ENCODE measurements at places on chromosomes 5 and 9.

DNA sequence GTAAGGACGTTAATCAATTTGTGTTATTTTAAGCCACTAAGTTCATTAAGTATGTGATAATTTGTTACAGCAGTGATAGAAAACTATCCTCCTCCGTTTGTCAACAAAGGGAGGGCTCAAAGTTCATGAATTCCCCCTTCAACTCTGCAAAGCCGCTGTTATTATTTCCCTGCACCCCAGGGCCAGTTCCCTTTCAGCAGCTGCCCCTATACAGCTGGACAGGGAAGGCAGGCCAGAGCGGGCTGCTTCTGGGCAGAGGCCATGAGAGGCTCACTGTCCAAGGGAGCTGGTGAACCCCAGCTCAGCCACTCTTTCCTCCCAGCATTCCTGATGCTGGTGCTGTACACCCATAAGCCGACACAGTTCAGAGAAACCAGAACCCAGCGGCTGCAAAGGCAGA is 102.4 kb upstream of the GPR151 start:
- H3K4me3 ChIP-seq: no peak overlapping the region
- no peaks in the 10 kb centered on the region for H3K4me1 ChIP-seq
- no peaks in the 10 kb centered on the region for H3K27me3 ChIP-seq
- no peak overlapping the region for H3K27ac ChIP-seq
- H3K36me3 ChIP-seq: no peaks in the 10 kb centered on the region
- no peak for DNase-seq

DNA sequence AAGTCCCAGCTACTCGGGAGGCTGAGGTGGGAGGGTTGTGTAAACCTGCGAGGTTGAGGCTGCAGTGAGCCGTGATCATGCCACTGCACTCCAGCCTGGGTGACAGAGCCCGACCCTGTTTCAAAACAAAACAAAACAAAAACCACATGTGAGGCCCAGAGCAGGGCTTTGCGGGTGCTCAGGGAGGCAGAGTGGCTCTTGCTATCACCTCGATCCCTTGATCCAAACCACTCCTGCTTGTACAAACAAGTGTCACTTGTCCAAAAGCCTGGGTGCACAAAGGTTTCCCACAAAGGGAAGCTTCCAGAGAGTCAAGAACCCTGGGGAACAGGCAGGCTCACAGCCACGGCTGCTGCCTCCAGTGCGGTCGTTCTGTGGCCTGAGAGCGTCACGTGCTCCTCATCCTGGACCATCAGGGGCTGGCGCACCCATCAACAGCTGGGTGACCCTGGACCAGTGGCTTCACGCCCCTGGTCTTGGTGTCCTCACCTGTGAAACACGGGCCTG is 162.7 kb downstream of the C9orf50 start:
- H3K4me3 ChIP-seq: peak overlapping the region; percentile 15
- no peaks in the 10 kb centered on the region for H3K27me3 ChIP-seq
- H3K4me1 ChIP-seq: peaks cover 37% of the 10 kb centered on the region
- H3K36me3 ChIP-seq: peaks cover 2% of the 10 kb centered on the region

DNA sequence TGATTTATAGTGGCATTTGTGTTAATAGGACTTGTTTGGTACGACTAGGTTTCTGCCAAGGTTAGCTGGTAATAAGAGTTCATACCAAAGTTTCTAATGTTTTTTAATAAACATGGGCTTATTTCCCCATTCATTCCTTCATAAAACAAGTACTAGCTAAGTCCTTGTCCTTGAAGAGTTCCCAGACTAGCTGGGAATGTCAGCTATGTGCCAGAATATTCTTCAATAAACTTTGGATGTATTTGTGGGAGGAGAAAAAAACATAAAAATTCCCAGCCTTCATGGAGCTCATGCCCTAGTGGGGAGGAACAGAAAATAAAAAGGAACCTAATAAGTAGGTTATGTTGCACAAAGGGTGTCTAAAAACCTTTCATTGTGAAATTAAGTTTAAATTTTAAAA is 176.9 kb downstream of the DENND1A start:
- no peak overlapping the region for H3K27ac ChIP-seq
- H3K27me3 ChIP-seq: no peaks in the 10 kb centered on the region
- DNase-seq: no peak
- peaks cover 3% of the 10 kb centered on the region for H3K36me3 ChIP-seq

- no peaks in the 10 kb centered on the region for H3K36me3 ChIP-seq
- H3K27ac ChIP-seq: no peak overlapping the region
- no peaks in the 10 kb centered on the region for H3K27me3 ChIP-seq
- no peaks in the 10 kb centered on the region for H3K4me1 ChIP-seq
- H3K4me3 ChIP-seq: no peak overlapping the region
Measured at GRCh38 chr5:130955041-130955440, 210.0 kb downstream of the HINT1 start.

DNA sequence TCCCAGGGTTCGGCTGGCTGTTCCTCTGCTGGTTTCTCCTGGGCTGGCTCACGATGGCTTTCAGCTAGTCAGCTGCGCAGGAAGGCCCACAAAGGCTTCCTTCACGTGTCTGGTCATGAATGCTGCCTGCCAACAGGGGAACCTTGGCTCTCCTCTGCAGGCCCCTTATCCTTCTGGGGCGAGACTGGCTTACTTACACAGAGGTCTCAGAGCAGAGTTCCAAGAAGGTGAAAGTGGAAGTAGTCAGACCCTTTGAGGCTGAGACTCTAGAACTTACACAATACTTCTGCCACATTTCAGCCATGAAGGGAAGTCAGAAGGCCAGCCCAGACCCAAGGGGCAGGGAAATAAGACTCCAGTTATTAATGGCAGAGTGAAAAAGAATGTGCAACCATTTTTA is 99.5 kb downstream of the LHFPL2 start:
- no peaks in the 10 kb centered on the region for H3K27me3 ChIP-seq
- no peak overlapping the region for H3K27ac ChIP-seq
- no peak overlapping the region for H3K4me3 ChIP-seq
- no peak for DNase-seq

DNA sequence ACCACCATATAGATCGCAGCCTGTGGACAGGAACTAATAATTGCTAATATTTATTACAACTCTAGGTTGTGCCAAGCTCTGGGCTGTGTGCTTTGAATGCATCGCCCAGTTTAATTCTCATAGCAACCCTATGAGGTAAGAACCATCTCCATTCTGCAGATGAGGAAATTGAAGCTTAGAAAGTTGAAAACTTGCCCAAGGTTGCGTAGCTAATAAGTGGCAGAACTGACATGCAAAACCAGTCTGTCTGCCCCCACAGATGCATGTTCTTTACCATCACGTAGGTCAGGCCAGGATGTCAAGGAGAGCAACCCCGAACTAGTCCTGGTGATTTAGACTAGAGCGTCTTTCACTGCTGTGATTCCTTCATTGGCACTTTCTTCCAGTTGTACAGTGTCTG is 15.6 kb downstream of the WWC1 start:
- H3K27ac ChIP-seq: no peak overlapping the region
- H3K27me3 ChIP-seq: peaks cover 6% of the 10 kb centered on the region
- H3K4me1 ChIP-seq: no peaks in the 10 kb centered on the region
- H3K36me3 ChIP-seq: no peaks in the 10 kb centered on the region

- peaks cover 2% of the 10 kb centered on the region for H3K36me3 ChIP-seq
- H3K4me3 ChIP-seq: no peak overlapping the region
- no peak overlapping the region for H3K27ac ChIP-seq
- H3K27me3 ChIP-seq: peaks cover 8% of the 10 kb centered on the region
- H3K4me1 ChIP-seq: peaks cover 16% of the 10 kb centered on the region
Measured at GRCh38 chr5:56356836-56357160, 123.7 kb upstream of the ANKRD55 start.

GRCh38 chr5:79666758-79667157 is 22.9 kb upstream of the CMYA5 start:
- no peak overlapping the region for H3K4me3 ChIP-seq
- no peaks in the 10 kb centered on the region for H3K27me3 ChIP-seq
- H3K4me1 ChIP-seq: peaks cover 18% of the 10 kb centered on the region
- H3K27ac ChIP-seq: no peak overlapping the region
- no peak for DNase-seq
- H3K36me3 ChIP-seq: peaks cover 33% of the 10 kb centered on the region

- H3K4me1 ChIP-seq: no peaks in the 10 kb centered on the region
- H3K27me3 ChIP-seq: no peaks in the 10 kb centered on the region
- no peak overlapping the region for H3K27ac ChIP-seq
- H3K4me3 ChIP-seq: no peak overlapping the region
- DNase-seq: no peak
Measured at GRCh38 chr9:75482566-75482965, 394.3 kb downstream of the OSTF1 start.

DNA sequence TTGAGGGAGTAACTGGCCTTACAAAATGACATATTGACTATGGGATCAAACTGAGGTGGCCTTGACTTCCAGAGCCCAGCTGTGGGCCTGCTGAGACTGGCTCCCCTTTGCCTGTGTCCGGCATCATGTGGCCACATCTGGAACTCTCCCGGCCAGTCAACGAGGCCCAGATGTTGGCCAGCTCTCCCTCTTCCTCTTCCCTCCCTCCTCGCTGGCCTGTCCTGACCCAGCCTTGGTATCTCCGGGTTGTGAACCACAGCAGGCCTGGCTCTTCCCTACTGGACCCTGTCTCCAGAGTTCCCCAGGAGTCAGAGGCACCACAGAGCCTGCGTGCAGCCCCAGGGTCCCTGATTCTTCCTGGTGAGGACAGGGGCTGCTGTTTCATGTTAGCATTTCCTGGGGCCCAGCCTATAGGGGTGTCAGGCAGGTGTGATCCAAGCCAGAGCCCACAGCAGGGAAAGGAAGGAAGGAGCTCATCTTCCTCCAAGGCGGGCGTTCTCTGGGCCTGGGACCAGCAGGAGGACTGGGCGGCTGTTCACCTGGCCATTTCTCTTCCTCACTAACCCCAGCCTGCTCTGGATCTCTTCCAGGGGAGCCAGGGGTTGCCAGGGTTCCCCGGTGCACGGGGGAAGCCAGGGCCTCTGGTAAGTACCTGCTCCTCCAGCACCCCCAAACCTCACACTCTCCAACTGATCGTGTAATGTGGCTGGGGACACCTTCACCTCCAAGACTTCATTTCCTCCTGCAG is 81.2 kb downstream of the COL27A1 start:
- no peaks in the 10 kb centered on the region for H3K4me1 ChIP-seq
- H3K4me3 ChIP-seq: no peak overlapping the region
- H3K27ac ChIP-seq: no peak overlapping the region
- H3K27me3 ChIP-seq: peaks cover 4% of the 10 kb centered on the region
- no peaks in the 10 kb centered on the region for H3K36me3 ChIP-seq
- DNase-seq: no peak

DNA sequence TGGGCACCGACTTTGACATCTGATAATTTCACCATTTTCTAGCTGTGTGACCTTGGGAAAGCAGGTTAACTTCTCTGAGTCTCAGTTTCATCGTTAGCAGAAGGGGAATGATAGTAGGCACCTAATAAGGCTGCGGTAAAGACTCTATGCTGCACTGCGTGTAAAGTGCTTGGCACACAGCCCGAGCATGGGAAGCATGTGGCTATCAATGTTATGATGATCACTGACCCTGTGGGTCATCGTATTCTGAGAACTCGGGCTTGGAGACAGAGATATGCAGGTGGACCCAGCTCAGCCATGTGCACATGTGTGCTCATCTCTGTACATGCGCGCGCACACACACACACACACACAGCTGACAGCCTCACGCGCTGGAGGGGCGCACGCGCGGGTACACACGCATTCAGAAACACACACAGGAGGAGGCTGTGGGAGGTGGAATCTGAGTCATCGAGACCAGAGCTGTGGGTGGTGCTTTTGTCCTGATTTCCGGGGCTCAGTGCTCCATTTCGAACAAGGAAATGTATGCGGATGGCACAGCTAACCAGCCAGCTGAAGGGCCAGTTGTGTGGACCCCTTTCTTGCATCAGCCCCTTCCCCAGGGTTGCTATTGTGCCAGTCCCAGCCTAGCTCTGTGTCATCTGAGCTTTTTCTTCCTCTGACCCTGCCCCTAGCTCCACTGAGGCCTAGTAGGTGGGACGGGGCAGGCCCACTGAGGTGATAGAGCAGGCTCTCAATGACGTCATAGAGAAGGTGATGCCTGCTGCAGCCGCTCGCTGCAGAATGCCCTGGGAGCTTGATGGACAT is 11.1 kb upstream of the ARAP3 start:
- H3K27ac ChIP-seq: peak overlapping the region; percentile 81

GRCh38 chr5:571791-572190 is 40.3 kb upstream of the CEP72 start:
- DNase-seq: no peak
- peaks cover 12% of the 10 kb centered on the region for H3K27me3 ChIP-seq

GRCh38 chr5:36826694-36827093 is 49.9 kb upstream of the NIPBL start:
- no peak overlapping the region for H3K4me3 ChIP-seq
- no peaks in the 10 kb centered on the region for H3K36me3 ChIP-seq
- H3K27me3 ChIP-seq: peaks cover 20% of the 10 kb centered on the region
- no peak overlapping the region for H3K27ac ChIP-seq
- no peak for DNase-seq
- no peaks in the 10 kb centered on the region for H3K4me1 ChIP-seq

DNA sequence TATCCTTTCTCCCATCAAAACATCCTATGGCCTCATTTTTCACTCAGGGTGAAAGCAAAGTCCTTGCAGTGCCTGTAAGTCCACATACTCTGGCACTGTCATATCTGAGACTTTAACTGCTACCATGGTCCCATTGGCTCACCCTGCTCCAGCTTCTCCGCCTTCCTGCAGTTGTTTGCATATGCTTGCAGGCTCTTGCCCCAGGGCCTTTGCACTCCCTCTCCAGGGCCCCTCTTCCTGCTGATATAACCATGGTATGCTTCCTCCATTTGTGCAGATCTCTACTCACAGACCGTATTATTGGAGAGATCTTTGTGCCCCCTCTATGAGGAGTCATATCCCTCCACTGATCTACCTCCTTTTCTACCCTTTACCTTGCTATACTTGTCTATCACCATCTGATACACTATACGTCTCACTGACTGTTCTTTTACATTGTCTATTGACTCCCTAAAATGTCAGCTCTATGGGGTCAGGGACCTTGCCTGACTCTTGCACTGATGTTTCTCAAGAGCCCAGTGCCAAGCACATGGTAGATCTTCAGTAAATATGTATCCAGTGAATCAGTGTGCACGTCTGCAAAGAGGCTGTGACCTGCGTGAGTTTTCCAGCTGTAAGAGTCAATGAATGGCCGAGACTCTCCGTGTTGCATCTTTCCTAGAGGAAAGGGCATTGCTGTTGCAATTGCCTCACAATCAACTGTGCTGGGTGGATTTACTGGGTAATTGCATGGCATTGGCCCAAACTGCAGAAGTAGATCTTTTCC is 81.7 kb upstream of the CPEB4 start:
- H3K4me1 ChIP-seq: no peaks in the 10 kb centered on the region
- no peak overlapping the region for H3K4me3 ChIP-seq
- no peaks in the 10 kb centered on the region for H3K36me3 ChIP-seq
- no peak for DNase-seq
- H3K27ac ChIP-seq: no peak overlapping the region
- H3K27me3 ChIP-seq: peaks cover 2% of the 10 kb centered on the region

All from activated T-helper 1 cell treated with anti-CD3 and anti-CD28 coated beads, Interleukin-12 subunit alpha, Interleukin-12 subunit beta, Interleukin-2, Interleukin-4 antibody, amounts not matched to agents 30 ng/mL and 10 ng/mL and 1 ng/mL, durations not matched to agents 14 hours and 24 hours and 36 hours (primary cell).